ENCODE measurements at places on chromosomes 6 and 20. TPM values are rescaled to one million over a fixed set of nuclear protein-coding genes. Genes with fewer than 3 reads are reported as not detected.

- no peak overlapping the region for H3K4me3 ChIP-seq
- no peaks in the 10 kb centered on the region for H3K4me1 ChIP-seq
- H3K27me3 ChIP-seq = no peaks in the 10 kb centered on the region
Measured at GRCh38 chr6:151948002-151948743, 140.7 kb downstream of the ESR1 start.

Gene SYNJ2
- total RNA-seq = 15.8 TPM

DNA sequence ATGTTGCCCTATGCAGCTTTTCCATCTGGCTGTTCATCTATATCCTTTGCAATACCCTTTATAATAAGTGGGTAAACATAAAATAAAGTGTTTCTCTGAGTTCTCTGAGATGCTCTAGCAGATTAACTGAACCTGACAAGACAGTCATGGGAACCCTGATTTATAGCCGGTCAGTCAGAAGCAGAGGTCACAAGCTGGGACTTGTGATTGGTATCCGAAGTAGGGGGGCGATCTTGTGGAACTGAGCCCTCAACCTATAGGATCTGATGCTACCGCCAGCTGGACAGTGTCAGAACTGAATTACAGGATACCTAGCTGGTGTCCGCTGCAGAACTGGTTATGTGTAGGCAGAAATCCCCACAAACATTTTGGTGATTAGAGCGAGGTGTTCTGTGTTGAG lies 39.0 kb downstream of the SLC17A5 start:
- DNase-seq = no peak
- H3K27me3 ChIP-seq = no peaks in the 10 kb centered on the region
- H3K27ac ChIP-seq = no peak overlapping the region
- no peaks in the 10 kb centered on the region for H3K36me3 ChIP-seq
- H3K4me3 ChIP-seq = no peak overlapping the region

Gene TRMT6
- total RNA-seq = 12.3 TPM

GRCh38 chr20:2626853-2627541 lies 25.4 kb upstream of the NOP56 start:
- H3K4me1 ChIP-seq = no peaks in the 10 kb centered on the region
- no peak for DNase-seq
- H3K27ac ChIP-seq = no peak overlapping the region

DNA sequence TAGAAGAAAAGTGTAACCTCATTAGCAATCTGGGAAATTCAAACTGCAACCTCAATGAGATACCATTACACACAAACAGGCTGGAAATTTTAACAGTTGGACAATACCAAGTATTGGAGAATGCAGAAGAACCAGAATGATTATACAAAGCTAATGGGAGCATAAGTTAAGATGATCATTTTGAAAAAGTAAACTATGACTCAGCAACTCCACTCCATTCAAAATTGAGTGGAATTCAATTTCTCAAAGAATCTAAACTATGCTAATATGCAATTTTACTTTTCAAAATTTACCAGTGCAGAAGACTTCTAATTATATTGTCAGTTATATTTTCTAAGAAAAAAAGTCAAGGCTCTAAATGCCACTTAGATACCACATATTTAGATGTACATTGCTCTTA lies 17.2 kb downstream of the GPLD1 start:
- H3K27me3 ChIP-seq = no peaks in the 10 kb centered on the region
- H3K36me3 ChIP-seq = no peaks in the 10 kb centered on the region
- no peak overlapping the region for H3K4me3 ChIP-seq
- H3K4me1 ChIP-seq = no peaks in the 10 kb centered on the region

- H3K36me3 ChIP-seq = no peaks in the 10 kb centered on the region
- H3K27me3 ChIP-seq = peaks cover 5% of the 10 kb centered on the region
- H3K27ac ChIP-seq = no peak overlapping the region
- H3K4me1 ChIP-seq = no peaks in the 10 kb centered on the region
- no peak for DNase-seq
- H3K4me3 ChIP-seq = no peak overlapping the region
Measured at GRCh38 chr6:135179920-135180541, 1.1 kb upstream of the MYB start.

Gene SPEF1
- total RNA-seq = 3.4 TPM

DNA sequence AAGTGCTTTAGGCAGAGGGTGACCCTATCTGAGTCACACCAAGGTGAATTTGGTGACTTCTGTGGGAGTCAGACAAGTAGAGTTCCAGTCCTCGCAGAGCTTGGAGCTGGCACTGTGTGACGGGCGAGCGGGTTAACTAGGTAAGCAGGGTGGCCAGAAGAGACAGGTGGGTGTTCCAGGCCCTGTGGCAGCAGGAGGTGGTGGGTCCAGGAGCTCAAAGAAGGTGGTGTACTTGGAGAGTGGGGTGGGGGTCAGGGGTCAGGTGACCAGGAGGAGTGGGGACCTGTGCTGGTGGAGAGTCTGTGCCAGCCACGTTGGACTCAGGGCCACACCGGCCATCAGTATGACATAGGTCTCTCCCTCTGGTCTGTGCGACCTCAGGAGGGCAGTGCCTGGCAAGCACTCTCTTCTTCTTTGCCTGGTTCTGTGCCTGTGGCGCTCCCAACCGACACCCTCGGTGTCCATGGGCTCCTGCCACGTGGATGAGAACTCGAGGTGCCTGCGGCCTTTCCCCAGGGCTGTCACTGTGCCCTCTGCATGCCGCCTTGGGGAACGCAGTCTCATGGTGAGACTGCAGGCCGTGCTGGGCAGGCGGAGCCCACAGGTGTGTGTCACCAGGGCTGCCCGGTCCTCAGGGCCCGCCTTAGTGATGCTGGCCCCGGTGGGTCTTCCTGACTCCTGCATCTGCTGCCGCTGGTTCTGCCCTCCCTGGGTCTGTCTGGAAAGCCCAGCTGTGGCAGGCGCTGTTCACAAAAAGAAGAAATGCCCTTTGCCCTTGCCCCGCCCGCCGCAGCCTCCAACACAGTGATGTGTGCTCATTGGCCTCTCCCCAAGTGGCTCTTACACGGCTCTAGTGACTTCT lies 1.6 kb downstream of the MRGBP start:
- peaks cover 8% of the 10 kb centered on the region for H3K36me3 ChIP-seq
- H3K4me3 ChIP-seq = no peak overlapping the region
- H3K27me3 ChIP-seq = no peaks in the 10 kb centered on the region
- no peak overlapping the region for H3K27ac ChIP-seq

Gene HMGN3
- total RNA-seq = 110 TPM

- H3K4me1 ChIP-seq = no peaks in the 10 kb centered on the region
- DNase-seq = no peak
- H3K36me3 ChIP-seq = no peaks in the 10 kb centered on the region
- no peak overlapping the region for H3K27ac ChIP-seq
Measured at GRCh38 chr20:25087186-25087929, 5.4 kb upstream of the VSX1 start.

GRCh38 chr6:111972745-111973117 lies 81.2 kb upstream of the CCN6 start:
- H3K27me3 ChIP-seq = no peaks in the 10 kb centered on the region
- no peaks in the 10 kb centered on the region for H3K4me1 ChIP-seq
- no peaks in the 10 kb centered on the region for H3K36me3 ChIP-seq

DNA sequence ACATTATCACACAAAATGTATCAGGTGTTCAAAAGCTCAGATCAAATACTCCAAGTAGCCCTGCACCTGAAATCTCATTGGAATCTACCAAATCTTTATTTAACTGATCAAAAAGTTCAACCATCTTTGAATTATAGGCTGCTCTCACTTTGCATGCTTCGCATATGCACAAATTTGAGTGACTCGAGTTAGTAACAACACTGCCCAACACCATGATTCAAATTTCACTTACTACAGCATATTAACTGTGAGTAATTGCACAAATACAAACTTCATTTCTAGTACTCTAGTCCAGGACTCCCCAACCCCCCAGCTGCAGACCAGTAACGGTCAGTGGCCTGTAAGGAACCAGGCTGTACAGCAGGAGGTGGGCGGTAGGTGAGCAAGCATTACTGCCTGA lies 51.1 kb downstream of the WASF1 start:
- no peaks in the 10 kb centered on the region for H3K36me3 ChIP-seq
- no peaks in the 10 kb centered on the region for H3K4me1 ChIP-seq
- H3K27me3 ChIP-seq = no peaks in the 10 kb centered on the region
- no peak for DNase-seq
- no peak overlapping the region for H3K27ac ChIP-seq
- no peak overlapping the region for H3K4me3 ChIP-seq

- peaks cover 5% of the 10 kb centered on the region for H3K36me3 ChIP-seq
- H3K4me3 ChIP-seq = no peak overlapping the region
Measured at GRCh38 chr6:84172080-84172479, 55.4 kb downstream of the CEP162 start.

GRCh38 chr6:34901930-34902329 lies 12.9 kb downstream of the ANKS1A start:
- H3K36me3 ChIP-seq = no peaks in the 10 kb centered on the region
- DNase-seq = no peak
- H3K4me3 ChIP-seq = no peak overlapping the region

Data from kidney (tissue), 22 donors.